ENCODE measurements at places on chromosomes 6 and 20. TPM values are rescaled to one million over a fixed set of nuclear protein-coding genes. Genes with fewer than 3 reads are reported as not detected.

SPEF1 gene
- polyA plus RNA-seq, result 0.19 TPM

SIRPB2 gene
- polyA plus RNA-seq, result 1.4 TPM

ZBTB24 gene
- 10.7 TPM for polyA plus RNA-seq

BPI gene
- 0.21 TPM for polyA plus RNA-seq

PYGB gene
- 35.1 TPM for polyA plus RNA-seq

LINC00237 gene
- polyA plus RNA-seq, result not detected
